ENCODE measurements at places on chromosomes 12 and 14.

DNA sequence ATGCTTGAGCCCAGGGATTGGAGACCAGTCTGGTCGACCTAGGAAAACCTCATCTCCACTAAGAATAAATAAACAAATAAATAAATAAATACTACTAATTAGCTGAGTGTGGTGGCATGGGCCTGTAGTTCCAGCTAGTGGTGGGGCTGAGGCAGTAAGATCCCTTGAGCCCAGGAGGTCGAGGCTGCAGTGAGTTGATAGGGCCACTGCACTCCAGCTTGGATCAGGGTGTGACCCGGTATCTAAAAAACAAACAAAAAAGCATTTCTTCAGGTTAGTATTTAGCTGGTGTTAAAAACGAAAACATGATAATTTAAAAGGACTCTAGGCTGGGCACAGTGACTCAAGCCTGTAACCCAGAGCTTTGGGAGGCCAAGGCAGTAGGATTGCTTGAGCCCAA lies 1.2 kb upstream of the FGD4 start:
- DNase-seq = no peak

DNA sequence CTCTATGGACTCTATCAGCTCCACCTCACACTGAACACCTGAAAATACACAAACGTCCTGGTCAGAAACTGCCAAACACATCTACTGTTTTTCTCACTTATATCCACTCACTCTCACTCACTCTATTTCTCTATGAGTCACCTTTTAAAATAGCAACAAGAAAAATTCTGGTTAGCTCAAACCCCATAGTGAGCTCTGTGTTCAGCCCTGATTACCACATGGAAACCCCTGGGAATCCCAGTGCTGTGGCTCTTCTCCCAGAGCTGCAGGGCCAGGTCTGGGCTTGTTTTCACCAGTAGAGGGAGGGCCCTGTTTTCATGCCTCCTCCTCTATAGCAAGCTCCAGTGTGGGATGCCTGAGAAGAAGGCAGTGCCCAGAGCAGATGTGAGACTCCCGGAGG lies 1126.1 kb downstream of the TMEM121 start:
- no peak for DNase-seq

- no peak for DNase-seq
Observed at GRCh38 chr12:15634010-15634683, 155.0 kb downstream of the EPS8 start.

GRCh38 chr12:7557227-7557626 lies 53.6 kb upstream of the CD163 start:
- no peak for DNase-seq

Measured in NCI-H187 treated with DMSO at 0.1 percent for 48 hours (cell line).